ENCODE measurements at places on chromosomes 7 and 10.

DNA sequence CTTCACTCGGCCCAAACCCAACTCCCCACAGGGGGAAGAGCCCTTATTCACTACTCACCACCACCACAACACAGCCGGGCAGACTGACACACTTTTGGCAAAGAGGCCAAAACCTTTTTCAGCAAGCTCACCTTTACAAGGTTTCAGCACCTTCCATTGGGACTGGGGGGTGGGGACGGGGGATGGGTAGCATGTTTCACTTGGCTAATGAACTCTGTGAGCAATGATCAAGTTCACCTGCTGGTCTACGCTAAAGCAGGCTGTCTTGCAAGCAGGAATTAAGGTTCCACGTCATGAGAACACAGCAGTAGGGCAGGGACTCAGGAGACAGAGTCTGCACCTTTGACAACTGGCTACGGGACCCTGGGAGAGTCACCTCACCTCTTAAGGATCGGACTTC is 7.0 kb downstream of the FAM53B start:
- no peak for DNase-seq

DNA sequence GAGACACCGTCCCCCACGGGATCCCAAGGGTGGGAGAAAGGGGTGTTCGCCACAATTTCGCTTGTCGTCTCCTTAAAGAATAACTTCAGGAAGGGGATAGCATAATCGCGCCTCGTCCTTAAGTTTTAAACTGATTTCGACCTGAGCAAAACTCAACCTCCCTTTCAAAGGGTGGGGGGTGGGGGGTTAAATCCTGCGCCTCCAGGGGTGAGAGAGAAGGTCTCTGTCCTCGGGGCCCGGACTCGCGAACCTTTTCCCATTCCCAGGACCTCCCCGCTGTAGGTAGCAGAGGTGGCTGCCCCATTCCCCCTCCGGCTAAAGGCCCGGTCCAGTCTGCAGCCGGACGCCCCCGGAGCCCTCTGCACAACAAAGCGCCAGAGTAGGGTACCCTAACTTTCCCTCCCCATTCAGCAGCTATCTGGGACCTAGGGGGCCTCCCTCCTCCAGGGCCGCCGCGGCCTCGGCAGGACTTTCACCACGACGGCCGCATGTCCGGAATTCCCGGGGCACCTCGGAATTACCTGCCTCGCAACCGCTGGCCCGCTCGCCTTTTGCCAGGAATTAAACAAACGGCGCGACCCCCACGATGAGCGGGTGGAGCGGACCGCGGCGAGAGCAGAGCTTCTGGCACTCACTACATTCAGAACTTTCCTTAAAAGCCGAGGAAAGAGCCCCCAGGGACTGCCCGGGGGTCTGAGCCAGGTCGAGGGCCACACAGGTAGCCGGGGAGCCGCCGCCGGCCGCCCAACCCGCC is 1.7 kb downstream of the CDK6 start:
- peak; percentile 25 for DNase-seq

DNA sequence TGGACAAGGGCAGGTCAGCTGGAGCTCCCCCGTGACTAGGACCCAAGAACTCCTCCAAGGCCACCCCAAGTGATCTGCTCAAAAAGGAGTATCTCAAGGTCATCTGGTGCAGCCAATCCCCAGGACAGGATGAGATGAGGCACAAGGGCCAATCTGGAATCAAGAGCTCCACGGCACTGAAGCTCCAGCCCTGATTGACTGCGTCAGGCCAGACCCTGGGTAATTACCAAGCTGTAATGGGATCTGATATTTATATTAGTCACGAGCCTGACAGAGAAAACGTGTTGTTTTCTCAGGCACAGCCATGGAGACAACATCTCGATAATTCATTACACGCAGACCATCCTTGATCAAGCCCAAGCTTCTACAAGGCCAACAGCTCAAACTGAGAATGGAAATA is 4.2 kb downstream of the KCNMA1 start:
- DNase-seq: no peak

DNA sequence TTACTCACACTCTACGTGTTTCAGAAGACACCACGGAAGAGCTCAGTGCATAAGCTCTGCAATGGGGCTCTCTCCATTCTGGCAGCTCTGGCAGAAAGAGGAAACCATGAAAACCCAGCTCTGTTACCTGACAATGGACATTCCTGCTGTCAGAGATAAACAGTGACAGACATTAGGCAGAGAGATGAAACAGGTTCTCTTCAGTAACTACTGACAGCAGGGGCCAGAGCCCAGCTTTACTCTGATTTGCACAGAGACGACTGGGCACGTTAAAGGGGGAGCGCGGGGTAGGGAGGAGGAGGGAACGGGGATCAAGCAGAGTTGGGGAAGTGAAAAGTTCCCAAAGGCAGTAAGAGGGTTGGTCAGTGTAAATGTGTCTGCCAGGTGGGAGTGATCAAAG is 206.1 kb downstream of the RAMP3 start:
- DNase-seq: no peak

- DNase-seq: no peak
Observed at GRCh38 chr10:48309711-48310226, 3.3 kb downstream of the MAPK8 start.

DNA sequence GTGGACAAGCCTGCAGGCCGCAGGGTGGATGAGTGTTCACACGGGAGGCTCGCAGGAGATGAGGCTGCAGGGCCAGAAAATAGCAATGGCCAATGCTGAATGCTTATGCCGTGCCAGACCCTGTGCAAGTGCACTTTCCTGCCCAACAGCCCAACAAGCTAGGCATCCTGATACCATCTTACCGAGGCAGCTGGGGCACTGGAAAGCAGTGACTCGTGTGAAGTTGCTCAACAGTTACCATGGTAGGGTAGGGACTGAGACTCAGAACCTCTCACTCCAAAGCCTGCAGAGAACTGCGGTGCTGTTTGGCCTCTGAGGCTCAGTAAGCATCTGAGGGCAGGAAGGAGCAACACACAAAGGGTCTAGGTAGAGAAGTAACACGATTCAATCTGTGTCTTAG is 43.7 kb downstream of the JAZF1 start:
- no peak for DNase-seq

DNA sequence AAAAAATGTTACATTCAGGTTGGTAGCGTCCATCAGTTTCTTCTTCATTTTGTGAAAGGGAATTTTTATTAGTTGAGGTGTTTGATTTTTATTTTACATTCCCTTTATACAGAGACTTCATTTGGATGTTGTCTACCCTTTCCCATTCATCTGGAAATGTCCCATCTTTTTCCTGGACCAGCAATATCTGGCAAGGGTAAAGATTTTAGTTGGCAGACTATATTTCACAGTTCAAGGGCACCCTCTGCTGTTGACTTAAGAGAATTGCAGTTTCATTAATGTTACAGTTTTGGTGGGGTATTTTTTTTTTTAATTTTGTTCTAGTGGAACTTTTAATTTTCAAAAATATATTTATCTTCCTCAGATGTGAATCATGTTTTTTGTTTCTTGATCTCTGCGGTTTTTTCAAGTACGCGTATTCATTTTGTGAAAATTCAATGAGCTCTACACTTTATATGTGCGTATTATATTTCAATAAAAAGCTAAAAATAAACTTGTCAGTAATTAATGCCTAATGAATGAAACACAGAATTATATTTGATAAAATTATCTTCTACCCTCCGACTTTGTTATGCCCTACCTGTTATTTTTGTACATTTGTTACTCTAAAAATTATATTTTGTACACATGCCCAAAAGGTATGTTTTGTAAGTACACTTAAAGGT is 97.9 kb upstream of the KLF14 start:
- no peak for DNase-seq

DNA sequence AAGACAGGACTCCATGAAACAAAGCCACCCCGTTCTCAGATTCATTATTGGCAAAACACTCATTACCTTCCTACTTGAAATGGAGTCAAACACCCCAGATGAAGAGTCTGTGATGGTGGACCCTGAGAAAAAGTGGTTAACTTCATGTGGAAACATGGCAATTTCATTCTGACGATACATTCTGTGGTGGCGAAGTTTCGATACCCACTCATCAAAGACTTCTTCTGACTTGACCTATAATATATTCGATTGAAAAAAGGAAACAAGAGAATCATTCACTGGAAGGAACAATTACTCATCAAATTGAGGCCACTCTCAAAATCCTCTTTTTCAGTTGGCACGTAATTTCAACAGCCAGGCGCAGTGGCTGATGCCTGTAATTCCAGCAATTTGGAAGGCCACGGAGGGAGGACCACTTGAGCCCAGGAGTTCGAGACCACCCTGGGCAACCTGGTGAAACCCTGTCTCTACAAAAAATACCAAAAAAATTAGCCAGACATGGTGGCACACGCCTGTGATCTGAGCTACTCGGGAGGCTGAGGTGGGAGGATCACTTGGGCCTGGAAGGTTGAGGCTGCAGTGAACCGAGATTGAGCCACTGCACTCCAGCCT is 108.8 kb upstream of the GSDME start:
- DNase-seq: no peak

DNA sequence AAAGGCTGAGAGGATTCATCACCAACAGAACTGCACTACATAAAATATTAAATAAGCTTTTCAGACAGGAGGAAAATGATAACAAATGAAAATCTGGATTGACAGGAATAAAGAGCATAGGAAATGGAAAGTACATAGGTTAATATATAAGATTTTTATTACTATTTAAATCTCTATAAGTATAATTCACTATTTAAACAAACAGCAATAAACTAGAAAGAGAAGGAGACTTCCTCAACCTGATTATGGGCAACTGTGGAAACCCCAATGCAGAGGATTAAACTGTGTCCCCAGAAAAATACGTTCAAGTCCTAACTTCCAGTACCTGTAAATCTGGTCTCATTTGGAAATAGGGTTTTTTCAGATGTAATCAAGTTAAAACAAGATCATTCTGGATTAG is 14.8 kb upstream of the ASL start:
- no peak for DNase-seq

- no peak for DNase-seq
Observed at GRCh38 chr7:78333530-78334425, 535.2 kb downstream of the PHTF2 start.

- DNase-seq: no peak
Observed at GRCh38 chr7:75924889-75925288, 9.9 kb downstream of the POR start.

DNA sequence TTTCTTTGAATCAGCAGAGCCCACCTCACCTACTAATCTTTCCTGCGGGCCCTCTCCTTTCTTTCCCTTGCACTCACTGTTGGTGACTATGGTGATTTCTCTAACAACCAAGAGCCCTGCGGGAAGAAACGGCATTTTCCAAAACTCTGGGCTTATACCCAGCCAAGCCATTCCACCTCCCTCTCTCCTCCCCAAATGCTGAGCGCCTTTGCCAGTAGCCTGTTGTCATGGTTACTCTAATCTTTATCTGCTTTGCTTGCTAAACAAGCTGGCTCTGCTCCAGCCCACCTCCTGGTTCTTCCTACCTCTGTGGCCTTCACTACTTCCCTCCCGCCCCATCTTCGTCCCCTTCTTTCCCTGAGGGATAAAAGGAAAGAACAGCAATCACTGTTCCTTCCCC is 86.7 kb downstream of the DGKI start:
- DNase-seq: peak; percentile 28

DNA sequence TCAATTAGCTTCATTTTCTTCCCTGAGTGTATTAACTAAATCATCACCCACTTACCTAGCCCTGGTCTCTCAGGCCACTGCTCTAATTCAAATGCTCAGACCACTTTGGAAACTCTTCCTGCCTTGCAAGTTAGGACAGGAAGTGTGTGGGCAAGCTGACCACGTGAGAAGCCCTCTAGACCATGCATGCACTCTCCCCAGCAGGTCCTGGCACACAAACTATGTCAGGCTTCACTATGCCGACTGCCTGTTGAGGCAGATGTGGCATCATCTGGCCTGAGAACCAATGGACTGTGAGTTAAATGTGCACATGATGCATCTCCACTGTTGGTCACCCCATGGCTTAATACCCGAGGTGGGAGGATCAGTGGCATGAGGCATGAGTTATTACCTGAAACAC is 439.6 kb downstream of the GRID1 start:
- no peak for DNase-seq

All from body of pancreas (tissue), 4 donors.